HFF-Myc (cell line): ENCODE measurements at places on chromosomes 1 and 21.

DNA sequence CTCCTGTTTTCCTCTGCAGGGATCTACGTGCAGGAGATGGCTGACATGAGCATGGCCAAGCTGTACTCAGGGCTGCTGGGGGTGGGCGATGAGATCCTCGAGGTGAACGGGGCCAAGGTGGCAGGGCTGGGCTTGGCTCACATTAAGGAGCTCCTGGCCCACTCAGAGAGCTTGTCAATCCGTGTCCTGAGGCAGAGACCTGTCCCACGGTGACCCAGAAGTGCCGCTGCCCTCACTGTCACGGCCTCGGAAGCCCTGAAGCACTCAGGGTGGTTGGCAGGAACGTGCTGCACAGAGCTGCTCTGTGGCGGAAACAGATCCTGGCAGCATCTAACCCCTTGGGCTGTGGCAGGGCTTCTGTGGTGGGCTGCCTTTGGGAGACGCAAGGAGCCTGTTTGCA, 37.6 kb downstream of the KIAA1614 start:
- no peak for DNase-seq

DNA sequence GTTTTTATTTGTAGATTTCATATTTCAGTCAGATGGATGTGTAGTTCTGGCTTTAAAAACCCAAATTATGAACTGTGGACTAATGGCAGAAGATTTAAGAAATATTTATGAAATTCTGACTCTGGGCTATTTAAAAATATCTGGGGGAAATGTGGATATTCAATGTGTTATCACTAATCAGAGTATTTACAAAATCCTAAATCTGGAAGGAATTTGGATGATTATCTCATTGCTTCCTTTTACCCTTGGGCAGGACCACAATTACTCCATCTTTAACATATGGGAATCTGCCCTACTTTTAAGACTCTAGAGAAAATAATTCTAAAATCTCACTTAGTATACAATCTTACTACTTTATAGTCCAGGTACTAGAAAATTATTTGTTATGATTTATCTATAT, 203.2 kb downstream of the PDE4B start:
- no peak for DNase-seq

- DNase-seq: no peak
Measured at GRCh38 chr1:19941206-19941568, 17.8 kb upstream of the PLA2G2E start.

DNA sequence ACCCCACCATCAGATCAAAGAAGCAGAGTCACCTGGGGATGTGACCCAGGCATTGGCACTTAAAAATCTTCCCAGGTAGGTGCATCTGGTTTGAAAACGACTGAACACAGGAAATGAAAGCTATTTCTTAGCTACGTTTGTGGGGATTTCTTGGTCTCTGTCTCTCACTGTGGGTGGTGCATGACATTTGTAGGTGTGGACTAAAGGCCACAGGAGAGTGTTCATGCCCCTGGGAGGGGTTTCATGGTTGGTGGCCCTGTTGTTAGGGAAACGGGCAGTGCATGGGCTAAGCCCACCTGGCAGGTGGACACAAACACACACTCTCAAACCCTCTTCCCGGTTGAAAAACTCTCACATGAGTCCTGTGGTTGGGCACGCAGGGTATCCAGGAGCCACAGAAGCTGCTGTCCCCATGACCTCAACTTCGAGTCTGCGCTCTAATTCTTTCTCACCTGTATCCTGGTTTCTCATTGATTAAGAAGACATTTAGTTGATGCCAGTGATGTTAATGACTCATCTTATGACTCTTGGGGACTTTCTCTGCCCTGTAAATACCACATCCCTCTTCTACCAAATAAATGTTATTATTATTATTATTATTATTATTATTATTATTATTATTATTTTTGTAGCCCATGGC, 119.4 kb downstream of the MRPS6 start:
- DNase-seq: no peak

DNA sequence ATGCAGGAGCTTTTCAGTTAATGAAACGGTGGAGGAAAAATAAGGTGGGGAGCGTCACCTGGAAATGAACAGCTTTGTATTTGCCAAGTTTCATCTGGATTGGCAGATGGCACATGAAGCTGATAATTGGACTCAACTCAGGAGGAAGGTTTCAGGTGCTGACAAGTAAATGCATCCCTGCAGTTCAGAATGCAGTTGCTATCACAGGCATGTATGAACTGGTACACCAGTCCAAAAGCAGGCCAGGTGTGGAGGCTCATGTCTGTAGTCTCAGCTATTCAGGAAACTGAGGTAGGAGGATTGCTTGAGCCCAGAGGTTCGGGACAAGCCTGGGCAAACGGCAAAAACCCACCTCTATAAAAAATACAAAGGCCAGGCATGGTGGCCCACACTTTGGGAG, 15.5 kb downstream of the DEGS1 start:
- no peak for DNase-seq

DNA sequence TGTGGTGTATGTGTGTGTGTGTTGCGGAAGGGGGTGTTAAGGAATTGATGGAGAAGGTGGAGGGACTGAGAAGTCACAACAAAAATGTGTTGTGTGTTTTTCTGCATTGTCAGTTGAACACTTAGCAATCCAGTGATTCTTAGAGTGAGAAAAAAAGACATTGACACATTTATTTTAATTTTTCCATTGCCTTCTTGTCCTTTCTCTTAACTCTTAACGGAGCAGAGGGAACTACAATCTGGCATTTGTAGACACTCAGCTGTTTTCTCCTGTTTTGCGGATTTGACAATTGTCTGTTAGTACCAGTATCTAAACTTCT, 725 bp downstream of the C1orf53 start:
- DNase-seq: no peak

DNA sequence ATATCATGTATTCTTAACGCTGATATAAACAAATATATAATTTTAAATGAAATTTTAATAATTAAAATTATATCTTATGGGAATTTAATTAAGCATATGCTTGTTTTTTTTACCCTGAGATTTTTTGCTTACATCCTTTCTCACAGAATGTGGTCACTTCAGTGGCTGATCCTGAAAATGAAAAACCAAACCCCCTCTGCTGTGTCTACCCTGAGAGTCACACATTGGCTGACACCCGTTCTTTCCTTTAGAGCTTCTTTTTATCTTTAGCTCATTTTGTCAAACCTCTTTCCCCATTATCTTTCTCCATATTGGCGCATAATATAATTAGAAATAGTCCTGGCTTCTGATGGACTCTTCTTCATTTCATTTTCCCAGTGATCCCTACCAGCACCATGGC, 10.8 kb upstream of the CACYBP start:
- DNase-seq: no peak

- DNase-seq: no peak
Measured at GRCh38 chr1:14954210-14954609, 199.3 kb upstream of the TMEM51 start.

DNA sequence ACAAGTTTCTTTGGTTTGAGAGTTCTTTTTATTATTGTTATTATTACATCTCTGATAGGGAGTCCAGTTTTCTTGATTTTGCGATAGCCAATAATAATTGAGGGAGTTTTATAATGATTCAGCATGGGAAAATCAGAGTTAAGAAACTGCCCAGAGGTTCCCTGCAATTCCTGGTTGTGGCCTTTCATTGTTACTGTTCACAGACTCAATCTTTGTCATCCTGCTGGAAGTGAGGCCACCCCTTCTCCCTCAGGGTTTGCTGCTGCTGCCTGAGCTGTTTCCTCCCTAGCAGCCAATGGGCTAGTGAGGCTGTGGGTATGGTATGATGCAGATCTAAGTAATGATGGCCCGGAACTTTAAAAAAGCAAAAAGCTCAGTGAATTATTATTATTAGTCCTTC, 50.2 kb upstream of the TACSTD2 start:
- DNase-seq: no peak

DNA sequence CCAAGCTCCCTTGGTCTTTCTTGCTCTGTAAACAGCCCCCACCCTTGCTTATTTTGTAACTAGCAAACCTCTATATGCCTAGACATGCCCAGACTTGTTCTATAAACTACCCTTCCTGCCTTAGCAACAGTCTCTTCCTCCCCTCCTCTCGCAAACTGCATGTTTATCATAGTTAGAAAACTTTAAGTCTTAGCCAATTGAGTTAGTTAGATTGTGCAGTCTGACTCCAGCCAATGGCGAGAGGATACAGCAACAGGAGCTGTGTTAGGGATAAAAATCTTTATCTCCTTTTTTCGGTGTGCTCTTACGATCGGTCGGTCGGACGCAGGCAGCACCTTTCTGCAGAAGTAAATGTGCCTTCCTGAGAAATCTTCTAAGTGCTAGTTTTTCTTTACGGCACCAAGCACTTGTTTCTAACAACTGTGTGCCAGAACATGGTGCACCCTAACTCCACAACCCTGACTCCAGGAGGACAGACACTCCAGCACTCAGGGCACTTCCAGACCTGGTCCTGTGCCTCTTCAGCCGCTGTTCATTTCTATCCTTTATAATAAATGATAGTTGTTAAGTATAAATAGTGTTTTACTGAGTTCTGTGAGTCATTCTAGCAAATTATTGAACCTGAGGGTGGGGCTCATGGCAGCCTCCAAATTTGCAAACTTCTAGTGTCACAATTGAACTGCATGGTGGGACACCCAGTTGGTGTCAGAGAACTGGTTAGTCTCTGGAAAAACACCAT, 25.7 kb upstream of the GNG4 start:
- peak; percentile 50 for DNase-seq

DNA sequence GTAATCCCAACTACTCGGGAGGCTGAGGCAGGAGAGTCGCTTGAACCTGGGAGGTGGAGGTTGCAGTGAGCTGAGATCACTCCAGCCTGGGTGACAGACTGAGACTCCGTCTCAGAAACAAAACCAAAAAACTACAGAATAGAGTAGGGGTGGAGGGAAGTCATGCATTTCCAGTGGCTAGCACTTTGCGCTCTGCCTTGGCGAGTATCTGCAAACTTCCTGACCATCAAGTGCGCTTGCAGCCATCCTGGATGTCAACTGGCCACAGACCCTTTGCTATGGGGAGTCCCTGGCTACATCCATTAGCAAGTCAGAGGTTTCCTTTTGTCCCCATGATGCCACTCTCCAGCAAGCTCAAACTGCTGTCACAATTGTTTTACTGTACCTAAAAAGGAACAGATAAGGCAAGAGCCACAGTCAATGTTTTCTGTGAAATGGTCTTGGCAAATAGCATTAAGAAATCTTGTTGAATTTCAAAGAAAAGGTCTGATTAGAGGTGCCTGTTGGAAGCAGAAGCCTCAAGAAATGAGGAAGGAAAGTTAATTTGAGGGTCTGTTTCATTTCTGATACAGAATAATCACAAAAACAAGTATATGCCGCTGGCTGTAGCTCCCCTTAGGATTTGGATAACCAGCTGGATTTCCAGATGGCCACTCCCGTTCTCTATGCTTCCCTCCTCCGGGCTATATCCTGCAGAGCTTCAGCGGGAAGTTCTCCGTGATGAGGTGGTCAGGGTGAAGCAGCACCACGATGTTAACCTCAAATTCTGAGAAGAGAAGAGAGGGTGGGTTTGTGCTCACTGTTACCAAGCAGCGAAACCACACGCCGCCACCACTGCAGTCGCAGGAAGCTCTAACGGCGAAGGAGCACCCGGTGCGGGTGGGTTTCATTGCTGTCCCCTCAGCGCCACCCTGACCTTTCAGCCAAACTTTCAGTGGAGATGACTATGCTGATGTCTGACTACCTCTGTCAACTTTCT, 42.0 kb downstream of the VPS26C start:
- DNase-seq: no peak

GRCh38 chr1:246592695-246593094, 26.4 kb downstream of the CNST start:
- DNase-seq: peak; percentile 83

DNA sequence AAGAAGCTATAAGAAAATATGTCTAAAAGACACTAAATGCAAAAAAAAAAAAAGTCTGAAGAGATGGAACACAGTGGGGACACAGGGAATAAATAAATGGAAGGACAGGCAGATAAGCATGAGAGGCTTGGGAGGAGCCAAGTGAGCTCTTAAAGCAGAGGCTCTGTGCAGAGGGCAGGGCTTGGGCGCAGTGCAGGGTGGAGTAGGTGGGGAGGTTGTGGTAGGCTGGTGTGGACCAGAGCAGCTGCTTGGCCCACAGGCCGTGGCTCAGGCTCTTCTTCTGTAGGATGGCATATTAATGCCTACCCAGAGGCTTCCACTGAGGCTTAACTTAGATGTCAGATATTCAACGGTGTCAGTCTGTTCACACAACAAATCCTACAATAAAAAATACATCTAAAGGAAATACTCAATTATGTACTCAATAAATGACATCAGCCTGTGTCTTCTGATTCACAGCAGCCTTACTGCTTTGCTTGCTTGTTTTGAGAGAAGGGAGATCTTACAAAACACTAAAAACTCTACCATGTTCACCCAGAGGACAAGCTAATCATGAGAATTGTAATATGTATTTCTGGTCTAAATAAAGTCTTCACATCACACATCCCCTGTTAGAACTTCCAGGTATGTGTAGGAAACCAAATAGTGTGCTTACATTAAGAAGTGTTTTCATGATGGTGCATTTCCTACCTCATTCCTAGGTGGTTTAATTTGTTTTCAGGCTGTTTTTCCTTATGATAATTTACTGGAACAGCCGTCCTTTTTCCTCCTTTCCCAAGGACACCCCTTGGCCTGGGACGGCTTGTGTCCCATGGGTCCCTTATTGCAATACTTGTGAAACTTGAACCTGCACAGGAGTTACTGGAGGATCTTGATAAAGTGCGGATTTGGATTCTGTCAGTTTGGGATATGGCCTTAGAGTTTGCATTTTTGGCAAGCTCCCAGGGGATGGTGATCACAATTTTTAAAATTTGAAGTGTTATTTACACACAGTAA, 24.9 kb downstream of the DIP2A start:
- no peak for DNase-seq

GRCh38 chr1:99636647-99637175, 9.2 kb upstream of the PALMD start:
- DNase-seq: no peak

GRCh38 chr21:14056771-14057191, 154.0 kb downstream of the LIPI start:
- no peak for DNase-seq

- DNase-seq: no peak
Measured at GRCh38 chr1:206708058-206708457, 23.4 kb downstream of the MAPKAPK2 start.

- no peak for DNase-seq
Measured at GRCh38 chr1:2248127-2248826, 20.2 kb downstream of the SKI start.

DNA sequence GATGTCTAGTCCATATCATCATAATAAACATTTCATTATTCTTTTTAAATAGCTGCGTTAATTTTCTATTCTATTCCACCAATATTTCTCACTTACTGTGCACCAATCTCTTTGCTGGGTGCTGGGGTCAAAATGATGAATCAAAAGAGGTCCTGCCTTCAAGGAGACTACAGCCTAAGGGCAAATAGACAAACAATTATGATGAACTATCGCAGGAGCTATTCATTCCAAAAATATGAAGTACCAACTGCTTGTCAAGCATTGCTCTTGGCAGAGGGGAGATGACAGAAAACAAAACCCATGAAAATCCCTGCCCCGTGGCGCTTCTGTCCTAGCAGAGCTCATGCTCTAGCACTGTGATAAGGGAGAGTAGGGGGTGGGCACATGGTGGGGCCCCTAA, 28.8 kb upstream of the SLC26A9 start:
- DNase-seq: no peak

GRCh38 chr1:109652402-109652801, 3.5 kb upstream of the GSTM4 start:
- DNase-seq: no peak

- peak; percentile 96 for DNase-seq
Measured at GRCh38 chr1:67713057-67713846, 28.3 kb downstream of the GADD45A start.

GRCh38 chr1:107963601-107964335, 1.2 kb downstream of the VAV3 start:
- no peak for DNase-seq
